HEK293T (cell line): ENCODE measurements at places on chromosomes 1 and 21.

DNA sequence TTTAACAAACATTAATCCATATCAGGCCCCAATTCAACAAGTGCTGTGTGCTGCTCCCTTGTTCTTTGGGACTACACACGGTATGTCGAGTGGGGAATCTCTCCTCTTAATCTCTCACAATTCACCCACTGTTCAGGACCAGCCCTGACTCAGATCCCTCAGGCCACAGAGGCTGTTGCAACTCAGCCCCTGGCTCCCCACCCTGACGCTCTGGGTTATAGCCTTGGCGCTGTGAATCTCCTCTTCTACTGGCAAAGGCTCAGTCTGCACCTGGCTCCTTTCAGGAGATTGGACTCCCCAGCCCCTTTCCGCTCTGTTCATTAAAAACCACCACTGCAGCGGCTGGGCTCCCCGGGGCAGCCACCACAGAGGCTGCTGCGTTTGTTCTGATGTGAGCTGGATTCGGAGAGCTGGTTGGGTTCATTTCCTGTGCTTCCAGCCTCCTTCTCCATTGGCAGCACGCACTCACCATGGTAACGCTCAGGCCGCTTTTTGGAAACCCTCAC is 13.0 kb downstream of the CAPN8 start:
- no peak for DNase-seq

DNA sequence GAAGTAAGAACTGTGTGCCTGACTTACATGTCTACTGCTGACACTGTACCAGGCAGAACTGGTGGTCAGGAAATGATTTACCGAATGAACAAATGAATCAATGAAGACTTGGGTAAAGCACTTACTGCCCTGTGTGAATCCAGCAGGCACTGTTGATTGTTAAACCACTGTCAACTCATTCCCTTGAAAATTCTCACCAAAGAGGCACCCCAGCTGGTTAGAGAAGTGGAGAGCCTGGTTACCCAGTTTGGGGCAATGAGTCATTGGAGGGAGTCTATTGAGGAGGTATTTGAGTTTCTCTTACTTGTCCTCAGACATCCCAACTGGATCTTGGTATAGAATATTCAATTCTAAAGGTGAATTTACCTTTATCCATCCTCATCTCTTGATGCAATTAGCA is 34.2 kb downstream of the JUN start:
- no peak for DNase-seq

DNA sequence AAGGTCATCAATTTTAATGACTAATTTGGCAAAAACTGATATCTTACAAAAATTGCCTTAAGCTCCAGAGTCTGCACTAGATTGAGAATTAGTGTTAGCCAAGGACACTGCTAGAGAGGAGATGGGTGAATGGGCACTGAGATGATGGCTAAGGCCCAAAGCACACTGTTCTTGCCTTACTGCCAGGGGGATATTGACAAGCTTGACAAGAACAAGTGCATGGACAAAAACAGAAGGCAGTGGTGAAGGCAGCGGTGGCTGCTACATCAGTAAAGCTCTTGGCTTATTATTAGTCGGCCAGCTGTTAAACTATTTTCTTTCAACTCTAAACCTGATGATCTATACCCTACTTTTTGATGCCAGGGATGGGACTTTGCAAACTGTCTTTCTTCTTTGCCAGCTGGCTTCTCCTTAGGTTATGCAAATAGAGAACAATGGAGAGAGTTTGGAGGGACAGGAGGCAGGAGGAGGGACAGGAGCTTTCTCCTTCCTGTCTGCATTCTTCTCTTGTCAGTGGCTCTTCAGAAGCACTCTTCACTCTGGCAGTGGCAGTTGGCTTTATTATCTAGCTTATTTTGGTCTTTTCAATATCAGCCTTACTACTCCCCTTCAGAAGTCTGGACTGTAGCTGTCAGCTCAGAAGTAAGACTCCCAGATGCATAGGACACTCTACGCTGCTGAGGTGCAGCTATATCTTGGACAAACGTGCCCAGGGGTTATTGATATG is 853.5 kb upstream of the TMPRSS15 start:
- DNase-seq = no peak

GRCh38 chr1:44050261-44050660 is 19.0 kb upstream of the SLC6A9 start:
- no peak for DNase-seq

- no peak for DNase-seq
Measured at GRCh38 chr21:15121655-15122120, 56.9 kb upstream of the NRIP1 start.

- no peak for DNase-seq
Measured at GRCh38 chr1:38685388-38685787, 174.2 kb downstream of the RRAGC start.

DNA sequence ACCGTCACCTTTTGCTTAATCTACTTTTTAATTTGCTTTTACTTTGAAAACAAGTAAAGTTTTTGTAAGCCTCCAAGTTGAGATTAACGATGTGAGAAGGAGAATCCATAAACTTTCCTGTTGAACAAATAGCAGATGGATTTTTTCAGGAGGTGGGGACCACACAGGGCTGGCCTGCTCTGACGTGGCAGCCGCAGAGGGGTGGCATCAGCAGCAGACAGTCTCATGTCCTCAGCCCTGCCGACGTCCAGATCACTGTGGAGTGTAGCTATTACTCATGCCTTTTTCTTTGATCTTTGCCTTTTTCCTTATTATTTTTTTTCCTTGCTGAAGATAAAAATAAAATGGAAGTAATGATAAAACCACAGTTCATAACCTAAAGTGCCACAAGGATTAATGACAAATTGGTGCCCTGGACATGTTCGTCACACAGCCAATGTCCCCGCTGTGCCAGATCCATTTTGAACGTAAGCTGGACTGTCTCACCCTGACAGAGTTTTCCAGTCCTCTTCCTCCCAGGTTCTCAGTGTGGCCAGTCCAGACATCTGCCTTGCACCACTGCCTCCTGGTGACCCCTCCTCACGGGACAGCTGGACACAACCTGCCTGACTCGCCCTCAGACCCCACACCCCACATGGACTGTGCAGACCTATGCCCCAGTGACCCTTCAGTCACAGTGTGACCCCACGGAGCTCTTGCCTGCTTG is 15.4 kb upstream of the ZBTB21 start:
- DNase-seq = no peak

- no peak for DNase-seq
Measured at GRCh38 chr21:17598437-17598836, 14.3 kb downstream of the BTG3 start.

DNA sequence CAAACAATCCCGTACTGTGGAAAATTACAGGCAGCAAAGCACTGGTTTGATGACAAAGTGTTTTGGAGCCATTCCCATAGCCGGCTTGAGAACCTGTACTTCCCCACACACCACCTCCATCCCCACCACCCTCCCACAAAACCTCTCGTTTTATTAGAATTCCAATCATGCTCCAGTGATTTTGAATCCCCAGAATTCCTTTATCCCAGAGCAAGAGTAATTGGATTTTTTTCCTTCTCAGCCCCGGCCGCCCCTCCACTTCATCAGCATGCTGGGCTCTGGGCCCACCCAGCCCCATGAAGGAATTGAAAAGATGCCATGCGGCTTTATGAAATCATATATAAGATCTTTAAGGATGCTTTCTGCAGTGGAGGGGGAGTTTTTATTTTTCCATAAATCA is 136.6 kb downstream of the OMA1 start:
- DNase-seq = no peak

DNA sequence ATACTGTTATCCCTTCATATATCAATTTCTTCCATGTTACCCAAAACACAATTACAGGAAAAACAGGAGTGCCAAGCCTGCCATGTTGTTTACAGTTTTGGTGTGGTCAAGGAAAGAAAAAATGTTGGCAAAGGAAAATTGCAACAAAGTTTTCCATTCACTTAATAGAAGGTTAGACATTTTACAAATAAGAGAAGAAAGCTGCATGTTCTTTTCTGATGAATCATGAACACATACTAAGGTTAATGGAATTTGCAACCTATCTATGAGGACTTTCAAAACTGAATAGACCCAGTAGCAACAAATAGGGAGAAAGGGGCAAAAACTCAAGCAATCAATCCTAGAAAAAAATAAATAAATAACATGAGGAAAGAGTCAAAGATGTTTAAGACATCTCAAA is 556.7 kb downstream of the DPYD start:
- DNase-seq = no peak

DNA sequence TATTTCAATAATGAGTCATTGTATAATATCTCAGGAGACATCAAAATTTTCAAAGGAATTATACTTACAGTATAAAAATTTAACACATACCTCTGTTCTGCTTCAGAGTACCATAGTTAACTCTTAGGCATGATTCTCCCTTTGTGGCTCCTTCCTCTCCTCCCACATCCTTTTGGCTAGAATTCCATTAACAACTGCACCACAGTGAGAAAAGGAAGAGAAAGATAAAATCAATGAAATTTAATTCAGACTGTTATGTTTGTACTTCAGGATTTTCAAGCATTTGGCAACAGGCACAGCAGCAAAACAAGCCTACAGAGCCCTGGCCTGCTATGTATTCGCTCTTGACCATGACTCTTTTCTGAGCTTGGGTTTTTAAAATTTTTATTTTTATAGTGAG is 57.2 kb upstream of the SGIP1 start:
- no peak for DNase-seq

DNA sequence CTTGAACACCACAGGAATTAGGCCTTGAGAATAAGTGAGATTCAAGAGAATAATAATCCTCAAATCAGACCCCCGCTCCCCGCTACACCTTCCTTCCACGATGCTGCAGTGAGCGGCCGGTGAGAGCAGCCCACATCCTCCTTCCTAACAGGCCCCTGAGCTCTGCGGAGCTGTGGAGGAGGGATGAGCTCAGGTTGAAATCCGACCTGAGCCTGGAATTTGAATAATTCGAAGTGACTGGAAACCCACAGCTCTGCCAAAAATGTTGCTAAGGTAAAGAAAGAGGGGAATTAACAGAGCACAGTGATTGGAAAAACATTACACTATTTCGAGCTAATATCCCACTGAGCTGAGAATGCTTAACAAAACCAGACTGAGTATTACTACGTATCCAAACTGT is 90.0 kb downstream of the URB2 start:
- no peak for DNase-seq

DNA sequence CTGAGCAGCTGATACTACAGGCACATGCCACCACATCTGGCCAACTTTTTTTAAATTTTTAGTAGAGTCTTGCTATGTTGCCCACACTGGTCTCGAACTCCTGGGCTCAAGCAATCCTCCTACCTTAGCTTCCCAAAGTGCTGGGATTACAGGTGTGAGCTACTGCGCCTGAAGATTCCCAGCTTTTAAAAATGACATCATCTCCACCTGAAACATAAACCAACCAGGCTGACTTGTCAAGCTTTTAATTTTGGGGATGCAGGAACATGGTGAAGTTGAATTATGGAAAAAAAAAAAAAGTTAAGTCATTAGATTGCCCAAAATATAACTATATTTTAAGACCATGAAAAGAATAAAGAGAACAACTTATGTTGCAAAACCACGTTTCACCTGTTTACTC is 186.3 kb upstream of the DMRTA2 start:
- DNase-seq = no peak

DNA sequence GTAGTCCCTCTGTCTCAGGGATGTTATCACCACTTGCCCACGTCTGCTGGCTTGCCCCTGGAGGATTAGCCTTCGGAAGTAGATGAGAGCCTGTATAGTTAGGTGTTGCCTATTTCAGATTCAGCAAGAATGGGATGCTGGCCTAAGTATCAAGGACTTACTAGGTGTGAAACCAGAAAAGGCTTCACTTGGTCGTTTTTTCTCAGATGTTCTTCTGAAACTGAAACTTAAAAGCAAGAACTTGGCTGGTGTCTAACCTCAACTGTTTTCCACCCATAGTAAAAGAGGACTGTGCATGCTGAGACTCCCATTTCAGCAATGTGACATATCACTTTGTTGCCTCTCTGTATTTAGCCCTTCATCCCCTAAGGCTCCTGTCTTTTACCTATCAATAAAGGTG is 67.0 kb upstream of the LRRC53 start:
- no peak for DNase-seq
